ENCODE measurements at places on chromosomes 1 and 21. TPM values are rescaled to one million over a fixed set of nuclear protein-coding genes. Genes with fewer than 3 reads are reported as not detected.

The GPR161 gene
- polyA plus RNA-seq: 9.4 TPM

DNA sequence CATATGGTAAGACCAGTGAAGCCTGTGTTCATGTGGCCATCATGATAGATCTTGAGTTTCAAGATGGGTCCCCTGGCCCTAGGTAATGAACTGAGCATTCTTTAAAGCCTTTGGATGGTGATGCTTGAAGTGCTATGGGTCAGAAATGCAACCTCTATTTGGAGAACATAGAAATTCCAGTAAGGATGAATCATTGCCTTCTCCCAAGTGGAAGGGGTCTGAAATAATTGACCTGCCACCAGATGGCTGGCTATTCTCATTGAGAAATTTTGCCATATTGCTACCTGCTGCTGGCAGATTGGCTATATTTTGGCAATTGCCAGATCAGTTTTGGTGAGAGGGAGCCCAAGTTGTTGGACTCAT lies 739 bp upstream of the IFI6 start:
- no peak for DNase-seq

DNA sequence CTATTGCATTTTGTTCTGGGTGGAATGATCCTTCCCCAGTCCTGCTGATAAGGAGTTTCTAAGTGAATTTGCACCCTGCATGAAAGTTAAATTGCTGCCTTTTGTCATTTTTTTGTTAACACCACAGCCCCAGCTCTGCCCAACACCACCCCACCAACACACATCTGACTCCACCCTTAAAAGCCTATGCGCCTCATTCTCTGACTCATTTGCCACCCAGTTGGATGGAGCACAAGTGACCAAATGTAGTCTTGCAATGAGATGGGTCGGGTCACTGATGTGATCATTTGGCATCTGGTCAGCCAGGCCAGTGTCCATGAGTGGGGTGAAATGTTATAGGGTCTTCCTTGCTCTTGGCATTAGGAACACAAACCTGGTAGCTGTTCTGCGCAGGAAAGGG lies 256.8 kb downstream of the KAZN start:
- no peak for DNase-seq

DNA sequence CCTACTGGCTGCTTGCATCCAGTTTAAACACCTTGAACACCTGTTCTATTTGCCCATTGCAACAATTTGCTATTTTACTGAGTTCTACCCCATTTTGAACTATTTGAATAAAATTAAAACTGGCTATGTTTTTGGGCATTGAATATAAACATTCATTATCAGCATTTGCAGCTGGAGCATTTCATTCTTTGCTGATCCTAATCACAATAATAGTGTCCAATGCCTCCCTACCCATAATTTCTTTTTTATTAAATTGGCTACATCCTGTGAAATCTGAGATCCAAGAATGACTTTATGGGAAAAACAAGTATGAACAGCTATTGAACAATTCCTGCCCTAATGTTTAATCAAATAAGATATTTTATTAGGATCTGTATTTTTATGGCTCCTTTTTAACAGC lies 447.9 kb downstream of the PLA2G4A start:
- DNase-seq: no peak

GRCh38 chr1:19205403-19205802 lies 4.7 kb downstream of the UBR4 start:
- DNase-seq: no peak

The ZFP69 gene
- polyA plus RNA-seq: not detected

- DNase-seq: no peak
Observed at GRCh38 chr1:193703655-193704054, 517.2 kb upstream of the B3GALT2 start.

- no peak for DNase-seq
Observed at GRCh38 chr1:176456795-176457194, 6.2 kb upstream of the PAPPA2 start.

DNA sequence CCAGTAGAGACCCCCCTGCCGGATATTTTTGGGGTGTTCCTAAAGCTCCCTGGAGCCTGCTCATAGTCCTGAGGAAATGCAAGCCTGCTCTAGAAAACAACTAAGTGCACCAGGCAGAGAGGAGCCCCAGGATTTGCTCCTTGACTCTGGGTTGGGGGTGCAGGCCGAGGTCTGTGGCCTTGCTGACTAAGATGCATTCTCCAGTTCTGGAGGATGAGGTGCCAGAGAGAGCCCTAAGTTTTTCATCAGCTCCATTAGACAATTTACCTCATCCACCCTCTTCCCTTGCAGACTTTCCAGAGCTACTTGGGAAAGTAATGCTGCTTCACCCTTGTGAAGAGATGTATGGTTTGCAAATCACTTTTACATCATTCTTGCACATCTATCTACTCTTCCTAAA lies 9.1 kb downstream of the TUFT1 start:
- DNase-seq: no peak

- DNase-seq: no peak
Observed at GRCh38 chr21:45294509-45295291, 7.0 kb upstream of the POFUT2 start.

All from A549 (cell line).